ENCODE measurements at places on chromosomes 13 and 19.

DNA sequence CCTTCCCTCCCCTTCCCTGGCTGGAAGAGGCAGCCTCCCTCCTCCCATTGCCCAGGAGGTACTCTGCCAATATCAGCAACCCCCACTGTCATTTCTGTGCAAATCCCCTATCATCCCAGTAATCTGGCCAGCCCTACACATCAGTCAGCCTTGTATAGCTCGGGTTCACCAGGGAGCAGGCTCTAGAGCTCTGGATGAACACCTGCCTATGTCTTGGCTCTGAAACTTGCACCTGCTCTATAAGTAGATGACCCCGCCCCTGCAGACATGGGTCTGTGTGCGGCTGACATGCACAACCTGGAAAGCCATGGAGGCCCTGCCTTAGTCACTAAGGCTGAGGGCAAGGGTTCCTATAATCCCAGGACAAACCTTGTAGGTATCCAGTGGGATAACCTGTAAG lies 1042.9 kb downstream of the UQCRFS1 start:
- no peak for DNase-seq

- DNase-seq, result no peak
These were observed 15.0 kb upstream of the ZNF527 start for GRCh38 chr19:37355901-37356300.

- DNase-seq, result no peak
These were observed 3.8 kb downstream of the PRTN3 start for GRCh38 chr19:844546-844971.

GRCh38 chr13:36251017-36251416 lies 36.7 kb upstream of the SOHLH2 start:
- DNase-seq, result no peak

GRCh38 chr19:10006335-10006708 lies 4.0 kb downstream of the COL5A3 start:
- no peak for DNase-seq

GRCh38 chr13:34611671-34612070 lies 330.4 kb upstream of the NBEA start:
- DNase-seq, result no peak

GRCh38 chr19:46904114-46905060 lies 43.6 kb downstream of the ARHGAP35 start:
- DNase-seq, result no peak

All from Calu3 (cell line).